ENCODE measurements at places on chromosomes 1 and 21. TPM values are rescaled to one million over a fixed set of nuclear protein-coding genes. Genes with fewer than 3 reads are reported as not detected.

The OR2AK2 gene
- total RNA-seq, result not detected

The OR2T2 gene
- not detected for total RNA-seq

DNA sequence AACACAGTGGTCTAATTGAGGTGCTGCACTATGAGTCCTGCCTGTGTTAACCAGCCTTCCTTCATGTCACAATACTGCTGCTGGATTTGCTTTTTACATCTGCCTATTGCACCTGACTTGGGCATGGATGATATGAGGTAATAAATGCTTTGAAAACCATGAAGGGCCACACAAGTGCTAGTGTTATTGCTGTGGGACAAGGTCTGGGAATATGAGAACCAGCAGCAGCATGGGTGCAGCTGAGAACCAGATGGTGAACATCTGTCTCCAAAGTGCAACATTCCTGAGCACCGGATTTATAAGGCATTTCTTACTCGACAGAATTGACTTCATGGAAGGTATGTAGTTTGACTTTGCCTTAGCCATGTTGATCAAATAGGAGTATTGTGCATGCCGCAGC lies 16.6 kb downstream of the TRIM45 start:
- no peak for DNase-seq

DNA sequence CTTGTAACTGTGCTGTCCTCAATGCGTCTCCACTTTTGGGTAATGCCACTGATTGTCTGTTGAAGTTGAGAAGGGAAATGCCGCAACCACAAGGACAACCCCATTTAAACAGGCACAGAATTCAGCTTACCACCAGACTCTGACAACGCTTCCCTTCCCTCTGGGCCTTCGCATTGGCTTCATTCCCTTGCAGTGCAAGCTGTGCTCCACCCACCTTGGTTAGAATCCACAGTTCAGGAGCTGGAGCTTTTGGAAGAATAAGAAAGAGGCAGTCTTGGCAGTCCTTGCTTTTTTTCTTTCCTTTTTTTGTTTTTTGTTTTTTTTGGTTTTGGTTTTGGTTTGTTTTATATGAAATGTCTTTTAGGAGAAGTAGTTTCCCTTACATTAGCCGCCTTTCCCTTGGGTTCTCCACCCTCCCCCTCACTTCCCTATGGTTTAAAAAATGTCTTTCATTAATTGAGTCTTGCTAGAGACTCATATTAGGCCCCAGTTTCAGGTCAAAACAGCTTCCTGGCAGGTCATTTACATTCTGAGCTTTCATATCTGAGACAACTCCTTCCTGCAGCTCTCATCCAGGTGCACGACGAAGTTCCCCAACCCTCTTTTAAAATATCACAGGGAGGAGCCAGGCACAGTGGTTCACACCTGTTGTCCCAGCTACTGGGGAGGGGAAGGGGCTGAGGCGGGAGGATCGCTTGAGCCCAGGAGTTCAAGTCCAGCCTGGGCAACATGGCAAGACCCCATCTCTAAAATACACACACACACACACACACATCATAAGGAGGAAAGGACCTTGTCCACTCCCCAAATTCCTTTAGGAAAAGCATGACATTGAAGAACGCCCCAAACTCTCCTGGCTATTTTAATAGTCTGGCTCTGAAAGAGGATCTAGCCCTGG lies 20.7 kb upstream of the LAX1 start:
- DNase-seq, result peak; percentile 53

DNA sequence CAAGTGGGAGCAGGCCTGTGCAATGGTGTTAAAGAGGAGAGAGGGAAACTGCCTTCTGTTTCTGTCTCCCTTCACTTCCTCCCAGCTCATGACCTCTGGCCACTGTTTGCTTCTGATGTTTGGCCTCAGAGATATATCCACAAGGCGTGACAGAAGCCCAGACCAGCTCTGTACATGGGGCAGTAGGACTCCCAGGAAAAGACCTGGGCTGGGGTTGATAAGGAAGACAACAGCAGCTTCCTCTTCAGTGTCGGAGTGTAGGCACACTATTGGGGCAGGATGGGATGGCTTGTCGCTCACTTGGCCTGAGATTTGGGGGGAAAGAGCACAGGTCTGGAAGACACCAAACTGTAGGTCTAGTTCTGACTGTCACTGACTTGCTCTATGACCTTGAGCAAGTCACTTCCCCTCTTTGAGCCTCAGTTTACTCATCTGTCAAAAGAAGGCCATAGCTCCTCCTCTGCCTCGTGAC lies 67.8 kb upstream of the KLHDC7A start:
- no peak for DNase-seq

GRCh38 chr21:27582246-27582947 lies 615.5 kb upstream of the ADAMTS5 start:
- DNase-seq, result peak; percentile 59

- no peak for DNase-seq
Observed at GRCh38 chr1:5235355-5235899, 581.0 kb downstream of the AJAP1 start.

The PDZK1IP1 gene
- total RNA-seq, result 0.26 TPM

- no peak for DNase-seq
Observed at GRCh38 chr1:87197641-87198040, 131.0 kb upstream of the LMO4 start.

DNA sequence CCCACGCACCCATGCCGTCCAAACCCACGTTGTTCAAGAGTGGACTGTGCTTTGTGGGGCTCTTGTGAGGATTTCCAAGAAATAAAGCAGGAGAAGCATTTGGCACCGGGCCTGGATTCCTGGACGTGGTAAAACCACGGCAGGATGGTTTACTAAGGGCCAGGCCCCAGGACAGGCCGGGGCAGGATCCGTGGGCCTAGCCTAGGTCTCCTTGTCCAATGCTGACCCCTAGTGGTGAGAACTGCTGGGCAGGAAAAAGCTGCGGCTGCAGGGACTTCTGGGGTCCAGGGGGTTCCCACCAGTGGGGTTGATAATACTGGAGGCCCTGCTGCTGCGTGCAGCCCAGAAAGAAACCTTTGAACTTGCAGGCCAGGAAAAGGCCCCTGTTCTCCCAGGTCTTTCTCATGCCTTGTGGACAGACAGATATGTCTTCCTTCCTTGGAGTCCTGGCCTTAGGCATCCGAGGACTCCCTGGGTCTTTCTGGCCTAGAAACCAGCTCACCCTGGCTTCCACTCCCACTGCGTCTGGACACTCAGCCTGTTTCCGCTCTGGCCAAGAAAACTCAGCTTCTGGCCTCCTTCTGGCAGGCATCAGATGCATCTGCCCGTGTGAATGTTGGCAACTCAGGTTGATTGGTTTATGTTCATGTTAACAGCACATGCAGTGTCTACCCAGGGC lies 106.9 kb upstream of the TMEM51 start:
- peak; percentile 63 for DNase-seq

DNA sequence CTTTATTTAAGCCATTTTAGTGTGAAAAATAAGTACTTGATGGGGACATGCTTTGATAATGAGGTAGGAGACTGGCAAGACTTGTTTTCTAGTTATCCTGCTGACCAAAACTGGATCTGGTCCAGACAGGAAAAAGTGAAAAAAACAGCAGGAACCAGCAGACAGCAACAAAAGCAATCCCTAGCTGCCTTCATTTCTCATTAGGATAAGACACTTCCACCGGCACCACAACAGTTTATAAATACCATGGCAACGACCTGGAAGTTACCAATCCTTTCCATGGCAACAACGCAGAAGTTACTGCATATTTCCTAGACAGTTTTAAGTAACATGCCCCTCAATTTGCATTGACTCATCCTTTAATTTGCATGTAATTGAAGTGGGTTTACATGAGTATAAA lies 993.8 kb upstream of the NCAM2 start:
- no peak for DNase-seq

- no peak for DNase-seq
Observed at GRCh38 chr1:109024646-109025045, 17.3 kb downstream of the WDR47 start.

DNA sequence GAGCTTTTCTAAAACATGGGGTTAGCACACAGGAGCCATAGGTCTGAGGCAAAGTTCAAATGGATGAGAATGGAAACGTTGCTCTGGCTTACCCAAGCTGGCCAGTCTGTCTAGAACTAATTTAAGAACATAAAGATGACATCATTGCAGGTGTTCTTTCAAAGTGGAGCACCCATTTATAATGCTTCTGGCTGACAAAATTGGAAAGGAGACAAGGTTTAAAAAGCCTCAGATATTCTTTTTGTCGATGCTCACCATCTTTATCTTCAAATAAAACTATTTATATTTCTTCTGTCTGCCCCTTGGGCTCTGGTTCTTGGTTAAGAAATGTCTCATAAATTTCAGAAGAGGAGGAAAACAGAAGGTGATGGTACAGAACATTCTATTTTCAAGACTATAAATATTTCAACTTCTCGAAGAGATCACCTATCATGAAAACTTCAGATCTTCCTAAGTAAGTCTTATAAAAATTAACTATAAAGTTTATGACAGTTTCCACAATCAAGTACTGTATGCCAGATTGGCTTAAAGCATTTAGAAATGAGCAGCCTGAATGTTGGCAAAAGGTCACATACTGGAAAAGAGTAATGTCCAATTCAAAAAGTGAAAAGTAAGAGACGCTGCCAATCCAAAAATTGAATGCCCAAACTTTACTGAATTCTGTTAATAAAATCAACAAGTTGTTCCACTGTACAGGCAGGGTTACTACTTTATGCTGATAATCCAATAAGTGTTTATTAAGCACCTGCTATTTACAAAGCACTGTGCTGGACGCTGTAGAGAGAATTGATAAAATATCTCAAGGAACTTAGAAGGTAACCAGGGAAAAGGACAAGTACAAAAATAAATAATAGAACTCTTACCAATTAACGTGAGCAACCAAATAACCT lies 92.0 kb downstream of the ETS2 start:
- DNase-seq, result no peak

DNA sequence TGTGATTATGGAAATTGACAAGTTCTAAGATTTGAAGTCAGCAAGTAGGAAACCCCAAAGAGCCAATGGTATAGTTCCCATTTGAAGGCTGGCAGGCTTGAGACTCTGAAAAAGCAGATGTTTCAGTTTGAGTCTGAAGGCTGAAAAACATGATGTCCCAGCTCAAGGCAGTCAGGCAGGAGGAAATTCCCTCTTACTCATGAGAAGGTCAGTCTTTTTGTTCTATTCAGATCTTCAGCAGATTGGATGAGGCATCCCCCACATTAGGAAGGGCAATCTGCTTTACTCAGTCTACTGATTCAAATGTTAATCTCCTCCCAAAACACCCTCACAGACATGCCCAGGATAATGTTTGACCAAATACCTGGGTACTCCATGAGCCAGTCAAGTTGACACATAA lies 372.5 kb upstream of the ST6GALNAC5 start:
- no peak for DNase-seq

- DNase-seq, result peak; percentile 7
Observed at GRCh38 chr1:201970334-201971159, 11.9 kb upstream of the RNPEP start.

The RGS18 gene
- under 0.01 TPM for total RNA-seq

DNA sequence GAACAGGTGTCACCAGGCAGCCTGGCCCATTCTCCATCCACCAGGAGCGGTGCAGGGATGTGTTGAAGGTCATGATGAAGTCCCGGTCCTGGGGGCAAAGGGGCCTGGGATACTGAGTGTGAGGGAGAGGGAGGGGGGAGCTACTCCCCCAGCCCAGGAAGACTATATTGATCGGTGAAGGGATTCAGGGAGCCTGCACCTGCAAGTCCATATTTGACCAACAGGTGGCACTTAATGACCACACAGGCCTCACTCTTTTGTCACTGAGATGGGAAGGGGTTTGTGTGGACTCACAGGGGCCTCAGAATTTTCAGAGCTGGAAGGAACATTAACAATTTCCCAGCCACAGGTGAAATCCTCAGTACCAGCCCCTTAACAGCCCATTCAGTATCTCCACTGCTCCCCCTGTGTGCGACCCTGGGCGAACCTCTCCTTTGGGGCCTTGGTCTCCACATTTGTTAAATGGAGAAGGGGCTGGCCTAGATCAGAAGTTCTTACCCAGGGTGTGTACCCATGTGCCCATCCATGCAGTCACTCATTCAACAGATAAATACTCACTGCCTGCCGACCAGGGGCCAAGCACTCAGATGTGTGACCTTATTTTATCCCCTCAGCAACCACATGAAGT lies 55.6 kb downstream of the NKAIN1 start:
- peak; percentile 37 for DNase-seq

All from bronchial epithelial cell (primary cell).